ENCODE measurements at places on chromosomes 3 and 15. TPM values are rescaled to one million over a fixed set of nuclear protein-coding genes. Genes with fewer than 3 reads are reported as not detected.

PEX11A gene
- total RNA-seq, result 4.5 TPM

DNA sequence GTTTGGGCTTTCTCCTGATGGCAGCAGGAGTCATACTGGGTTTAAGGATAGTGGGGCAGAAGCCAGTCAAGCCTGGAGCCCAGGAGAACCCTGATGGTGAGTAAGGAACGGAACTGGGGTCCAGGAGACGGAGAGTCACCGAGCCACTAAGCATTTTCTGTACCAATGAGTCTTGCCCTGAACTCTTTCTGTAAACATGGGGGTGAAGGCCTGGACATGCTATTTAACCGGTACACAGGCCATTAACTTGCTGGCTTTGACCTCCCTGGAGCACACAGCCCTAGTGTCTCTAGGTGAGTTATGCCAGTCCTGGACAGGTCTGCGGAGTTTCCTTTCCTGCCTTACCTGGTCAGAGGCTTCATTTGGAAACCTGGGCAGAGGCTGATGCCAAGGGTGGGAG lies 3.9 kb downstream of the SLC6A6 start:
- peaks cover 15% of the 10 kb centered on the region for H3K4me1 ChIP-seq
- H3K27ac ChIP-seq, result no peak overlapping the region
- H3K36me3 ChIP-seq, result no peaks in the 10 kb centered on the region
- H3K4me3 ChIP-seq, result no peak overlapping the region
- DNase-seq, result no peak
- peaks cover 7% of the 10 kb centered on the region for H3K27me3 ChIP-seq

EIF3J gene
- total RNA-seq, result 76.2 TPM

GRCh38 chr3:85148036-85148435 lies 189.2 kb downstream of the CADM2 start:
- no peak for DNase-seq
- H3K4me1 ChIP-seq, result no peaks in the 10 kb centered on the region
- no peaks in the 10 kb centered on the region for H3K27me3 ChIP-seq
- no peaks in the 10 kb centered on the region for H3K36me3 ChIP-seq

- no peaks in the 10 kb centered on the region for H3K36me3 ChIP-seq
- H3K4me1 ChIP-seq, result peaks cover 10% of the 10 kb centered on the region
- H3K4me3 ChIP-seq, result no peak overlapping the region
- no peak overlapping the region for H3K27ac ChIP-seq
- DNase-seq, result peak; percentile 79
- peaks cover 25% of the 10 kb centered on the region for H3K27me3 ChIP-seq
Measured at GRCh38 chr3:64530434-64531049, 157.3 kb downstream of the ADAMTS9 start.
